ENCODE measurements at places on chromosomes 13 and 19. TPM values are rescaled to one million over a fixed set of nuclear protein-coding genes. Genes with fewer than 3 reads are reported as not detected.

SHANK1 gene
- total RNA-seq: not detected

GRCh38 chr13:20803180-20803965 is 29.6 kb upstream of the EEF1AKMT1 start:
- DNase-seq: no peak

DNA sequence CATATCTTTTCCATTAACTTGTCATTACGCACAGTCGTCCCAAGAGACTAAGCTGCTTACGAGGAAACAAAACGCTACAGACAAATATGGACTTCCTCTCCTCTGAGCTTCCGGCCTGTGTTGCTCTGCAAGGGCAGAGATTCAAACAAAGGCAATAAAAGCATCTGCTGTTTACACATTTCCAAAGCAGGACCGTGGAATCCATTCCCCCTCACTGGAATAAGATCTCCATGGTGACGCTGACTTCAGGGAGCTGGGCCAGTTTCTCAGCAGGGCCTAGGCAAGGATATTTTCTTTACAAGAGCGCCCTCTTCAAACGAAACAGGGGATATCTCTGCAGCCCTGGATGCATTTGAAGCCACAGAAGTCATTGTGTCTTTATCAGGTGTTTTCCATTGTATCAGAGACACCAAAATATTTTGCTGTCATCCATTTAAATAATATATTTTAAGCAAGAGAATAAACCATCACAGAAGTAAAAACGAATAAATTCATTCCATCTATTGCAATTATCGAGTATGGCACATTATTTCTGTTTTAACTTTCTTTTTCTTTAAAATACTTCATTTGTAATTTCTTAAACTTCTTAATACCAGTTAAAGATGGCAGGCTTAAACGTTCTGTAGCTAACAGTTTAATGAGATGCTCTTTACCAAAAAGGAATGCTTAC is 177.5 kb downstream of the DCLK1 start:
- no peak for DNase-seq

- no peak for DNase-seq
These were observed 48.2 kb upstream of the KPNA3 start for GRCh38 chr13:49840675-49841074.

GRCh38 chr13:59356607-59357006 is 807.1 kb downstream of the DIAPH3 start:
- no peak for DNase-seq

DNA sequence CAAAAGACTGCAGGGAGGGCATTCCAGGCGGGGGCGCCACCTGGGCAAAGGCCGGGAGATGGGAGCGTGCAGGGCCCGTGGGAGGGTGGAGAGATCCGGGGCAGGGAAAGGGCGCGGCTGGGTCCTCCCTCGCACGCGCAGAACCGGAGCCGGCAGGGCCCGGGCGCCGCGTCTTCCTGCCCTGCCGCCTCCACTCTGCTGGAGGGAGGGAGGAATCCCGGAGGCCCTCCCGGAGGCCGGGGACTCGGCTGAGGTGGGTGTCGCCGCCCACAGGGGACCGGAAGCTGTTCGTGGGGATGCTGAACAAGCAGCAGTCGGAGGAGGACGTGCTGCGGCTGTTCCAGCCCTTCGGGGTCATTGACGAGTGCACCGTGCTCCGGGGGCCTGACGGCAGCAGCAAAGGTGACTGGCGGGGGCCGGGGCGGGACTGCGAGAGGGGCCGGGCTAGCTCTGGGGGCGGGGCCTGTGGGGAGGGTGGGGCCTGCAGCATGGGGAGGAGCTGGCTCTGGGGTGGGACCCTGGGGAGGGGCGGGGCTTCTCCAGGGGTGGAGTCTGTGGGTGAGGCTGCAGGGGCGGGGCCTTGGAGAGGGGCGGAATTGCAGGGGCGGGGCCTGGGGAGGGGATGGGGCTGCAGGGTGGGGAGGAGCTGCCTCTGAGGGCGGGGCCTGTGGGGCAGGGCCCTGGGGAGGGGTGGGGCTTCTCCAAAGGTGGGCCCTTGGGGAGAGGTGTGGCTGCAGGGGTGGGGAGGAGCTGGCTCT is 51.3 kb downstream of the CELF5 start:
- DNase-seq: peak; percentile 94

DNA sequence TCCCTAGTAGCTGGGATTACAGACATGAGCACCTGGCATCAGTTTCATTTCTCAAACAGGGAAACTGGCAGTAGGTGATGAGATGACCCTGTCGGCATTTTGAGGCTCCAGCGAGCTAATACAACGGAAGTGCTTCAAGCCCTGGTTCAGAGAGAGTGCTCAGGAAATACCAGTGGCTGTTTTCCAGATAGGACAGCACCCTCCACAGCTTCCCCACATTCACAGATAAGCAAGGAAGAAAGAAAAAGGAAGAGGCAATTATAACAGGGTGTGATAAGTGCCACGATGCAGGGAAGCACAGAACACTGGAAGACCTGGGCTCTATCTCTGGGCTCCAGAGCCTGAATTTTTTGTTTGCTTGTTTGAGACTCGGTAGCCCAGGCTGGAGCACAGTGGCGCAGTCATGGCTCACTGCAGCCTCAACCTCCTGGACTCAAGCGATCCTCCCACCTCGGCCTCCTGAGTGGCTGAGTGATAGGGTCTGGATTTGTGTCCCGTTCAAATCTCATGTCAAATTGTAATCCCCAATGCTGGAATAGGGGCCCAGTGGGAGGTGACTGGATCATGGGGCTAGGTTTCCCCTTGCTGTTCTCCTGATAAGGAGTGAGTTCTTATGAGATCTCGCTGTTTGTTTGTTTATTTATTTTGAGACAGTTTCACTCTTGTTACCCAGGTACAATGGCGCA is 43.5 kb downstream of the PIN1 start:
- DNase-seq: no peak

WDR83 gene
- 21.7 TPM for total RNA-seq

DNA sequence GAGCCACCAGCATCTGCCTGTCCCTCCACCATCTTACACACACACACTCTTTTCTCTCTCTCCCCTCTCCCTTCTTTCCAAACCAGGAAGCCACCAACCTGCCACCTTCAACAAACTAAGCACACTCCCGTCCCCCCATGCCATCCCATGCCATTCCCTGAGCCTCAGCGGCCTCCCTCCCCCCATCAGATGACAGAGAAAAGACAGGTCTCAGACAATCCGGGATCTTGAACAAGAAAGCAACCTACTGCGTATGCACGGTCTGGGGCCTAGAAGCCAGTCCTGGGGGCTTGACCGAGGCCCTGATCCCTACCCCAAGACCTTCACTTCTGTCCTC is 19.4 kb downstream of the AKT2 start:
- no peak for DNase-seq

PSG4 gene
- total RNA-seq: not detected

DNA sequence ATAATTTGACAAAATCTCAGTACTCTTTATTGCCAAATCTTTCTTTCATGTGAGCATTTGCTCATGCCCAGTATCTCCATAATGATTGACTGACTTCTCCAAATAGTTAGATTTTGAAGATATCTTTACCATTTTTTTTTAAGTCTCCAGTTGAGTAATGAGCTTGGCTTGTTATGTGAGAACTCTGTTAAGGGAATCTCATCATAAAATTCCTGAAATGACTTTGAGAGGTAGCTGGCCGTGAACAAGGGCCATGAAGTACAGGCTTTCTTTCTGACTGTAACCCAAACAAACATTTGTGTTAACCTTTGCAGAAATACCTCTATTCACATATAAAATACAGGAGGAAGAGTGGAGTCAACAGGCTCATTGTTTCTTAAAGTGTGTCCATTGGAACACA is 449.7 kb downstream of the IRS2 start:
- DNase-seq: no peak

- DNase-seq: no peak
These were observed 866 bp downstream of the COX7A1 start for GRCh38 chr19:36151144-36152018.

TMPRSS9 gene
- 0.09 TPM for total RNA-seq

- no peak for DNase-seq
These were observed 29.6 kb downstream of the CAPS start for GRCh38 chr19:5943623-5944022.

GRCh38 chr13:36778083-36778671 is 40.8 kb upstream of the RFXAP start:
- no peak for DNase-seq

DNA sequence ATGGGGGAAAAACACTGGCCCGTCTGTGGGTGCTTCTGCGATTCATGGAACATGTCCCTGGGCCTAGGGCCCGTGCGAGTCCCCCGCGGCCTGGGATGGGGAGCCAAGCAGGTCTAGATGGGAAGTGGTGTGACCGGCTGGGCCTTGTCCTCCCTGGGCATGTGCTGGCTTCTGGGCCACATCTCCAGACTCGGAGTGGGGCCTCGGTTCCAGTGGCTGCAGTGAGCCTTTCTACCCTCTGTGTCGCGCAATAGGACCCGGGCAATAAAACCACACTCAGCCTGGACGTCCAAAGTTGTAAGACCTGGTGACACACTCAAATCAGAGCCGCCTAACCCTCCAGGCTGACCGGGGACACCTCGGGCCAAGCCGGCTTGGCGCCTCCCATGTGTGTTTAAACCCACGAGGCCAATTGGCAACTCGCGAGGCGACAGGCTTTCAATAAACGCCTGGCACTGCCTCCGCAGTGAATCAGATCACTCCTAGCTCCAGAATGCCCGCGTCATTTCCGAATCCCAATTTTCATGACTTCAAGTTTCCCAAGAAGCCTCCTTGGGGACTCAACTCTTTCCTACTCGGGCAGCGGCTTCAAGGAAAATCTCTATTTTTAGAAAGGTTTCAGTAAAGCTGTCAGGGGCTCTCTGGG is 57.3 kb downstream of the KLF2 start:
- no peak for DNase-seq

- no peak for DNase-seq
These were observed 1258.9 kb downstream of the EFNB2 start for GRCh38 chr13:105276571-105276970.

- DNase-seq: no peak
These were observed 188.1 kb downstream of the NHLRC3 start for GRCh38 chr13:39226359-39226758.

DNA sequence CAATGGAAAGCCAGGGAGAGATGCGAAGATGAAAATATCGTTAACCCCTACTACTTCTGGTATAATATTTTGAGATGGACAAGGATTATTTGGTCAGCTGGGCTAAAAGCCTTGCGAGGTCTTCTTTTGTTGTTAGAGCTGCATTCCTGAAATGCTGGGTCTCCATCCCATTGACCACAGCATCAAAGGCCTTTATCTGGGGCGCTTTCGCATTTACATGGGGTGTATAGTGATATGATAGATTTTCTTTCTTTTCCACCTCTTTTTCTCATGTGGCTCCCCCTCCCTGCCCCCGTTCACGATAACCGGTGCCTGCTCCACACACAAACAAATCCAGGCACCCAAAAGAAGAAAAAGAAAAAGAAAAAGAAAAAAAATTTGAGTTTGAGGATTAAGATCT is 77.5 kb downstream of the ZNF536 start:
- no peak for DNase-seq

NLRP5 gene
- not detected for total RNA-seq

CLEC4G gene
- not detected for total RNA-seq

GRCh38 chr19:8515317-8515716 is 1.4 kb upstream of the ZNF414 start:
- DNase-seq: peak; percentile 92

DNA sequence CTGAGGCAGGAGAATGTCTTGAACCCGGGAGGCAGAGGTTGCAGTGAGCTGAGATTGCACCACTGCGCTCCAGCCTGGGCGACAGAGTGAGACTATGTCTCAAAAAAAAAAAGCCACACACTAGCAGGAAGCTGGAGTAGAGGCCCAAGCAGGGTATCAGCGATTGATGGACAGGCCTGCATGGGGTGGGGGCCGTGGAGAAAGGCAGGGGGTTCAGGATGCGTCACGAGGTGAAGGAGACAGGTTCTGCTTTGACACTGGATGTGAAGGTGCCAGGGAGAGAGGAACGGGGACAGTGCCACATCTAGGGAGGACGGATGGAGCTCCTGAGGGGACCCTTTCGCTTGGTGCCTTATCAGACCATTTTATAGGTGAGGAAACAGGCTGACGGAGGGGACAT is 7.1 kb downstream of the COLGALT1 start:
- no peak for DNase-seq

FAM216B gene
- total RNA-seq: not detected

FSD1 gene
- total RNA-seq: 44.2 TPM

SHC2 gene
- not detected for total RNA-seq

GRCh38 chr19:7427944-7428343 is 60.9 kb downstream of the PEX11G start:
- no peak for DNase-seq

ZNF578 gene
- 0.12 TPM for total RNA-seq

DNA sequence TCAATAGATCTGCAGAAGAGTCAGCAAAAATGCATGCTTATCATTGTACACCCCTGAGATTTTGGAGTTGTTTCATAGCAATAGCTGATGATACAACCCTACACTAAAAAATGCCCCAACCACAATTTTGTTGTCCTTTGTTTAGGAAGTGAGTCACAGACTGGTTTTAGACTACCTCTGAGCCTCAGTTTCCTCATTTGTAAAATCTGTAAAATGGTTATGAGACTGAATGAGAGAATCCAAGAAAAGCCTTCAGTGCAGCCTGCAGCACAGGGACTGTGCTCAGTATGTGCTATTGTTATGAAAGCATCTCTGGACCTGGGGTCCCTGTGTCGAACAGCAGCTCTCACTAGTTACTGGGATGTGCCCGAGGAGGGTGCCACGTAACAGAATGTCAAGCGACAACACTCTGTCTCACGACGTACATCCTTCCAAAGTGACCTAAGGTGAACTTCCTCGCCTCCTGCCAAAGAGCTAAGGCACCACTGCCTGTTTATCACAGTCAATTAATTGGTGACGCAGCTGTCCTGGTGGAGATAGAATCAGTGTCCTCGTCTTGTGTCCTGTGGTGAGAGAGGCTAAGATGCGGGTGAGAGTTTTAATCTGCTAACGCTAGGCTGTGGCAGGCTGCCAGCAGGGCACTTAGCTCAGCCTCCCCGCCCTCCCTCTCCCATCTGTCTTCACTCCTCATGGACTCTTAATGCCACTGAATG is 18.1 kb downstream of the DHRS12 start:
- DNase-seq: no peak

MAMSTR gene
- 1.4 TPM for total RNA-seq

DNA sequence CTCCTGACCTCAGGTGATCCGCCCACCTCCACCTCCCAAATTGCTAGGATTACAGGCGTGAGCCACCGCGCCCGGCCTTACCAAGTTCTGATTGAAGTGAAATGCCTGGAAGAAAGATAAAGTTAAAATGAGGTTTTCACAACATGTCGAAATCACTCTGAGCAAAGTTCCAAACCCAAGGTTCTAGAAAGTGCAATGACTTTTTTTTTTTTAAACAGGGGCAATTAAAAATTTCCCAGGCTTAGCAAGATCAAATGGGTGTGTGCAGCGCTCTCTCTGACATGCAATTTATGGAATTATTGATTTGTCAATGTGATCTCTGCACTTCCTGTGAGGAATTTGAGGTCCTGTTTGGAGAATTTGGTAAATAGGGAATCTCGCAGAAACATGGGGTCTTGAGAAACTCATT is 12.8 kb upstream of the MAP2K2 start:
- no peak for DNase-seq

Measured in activated CD4-positive, alpha-beta T cell treated with anti-CD3 and anti-CD28 coated beads, Interleukin-2, amount 10 ng/mL, durations not matched to agents 24 days and 14 days (primary cell).